ENCODE measurements at places on chromosomes 2 and 18. TPM values are rescaled to one million over a fixed set of nuclear protein-coding genes. Genes with fewer than 3 reads are reported as not detected.

DNA sequence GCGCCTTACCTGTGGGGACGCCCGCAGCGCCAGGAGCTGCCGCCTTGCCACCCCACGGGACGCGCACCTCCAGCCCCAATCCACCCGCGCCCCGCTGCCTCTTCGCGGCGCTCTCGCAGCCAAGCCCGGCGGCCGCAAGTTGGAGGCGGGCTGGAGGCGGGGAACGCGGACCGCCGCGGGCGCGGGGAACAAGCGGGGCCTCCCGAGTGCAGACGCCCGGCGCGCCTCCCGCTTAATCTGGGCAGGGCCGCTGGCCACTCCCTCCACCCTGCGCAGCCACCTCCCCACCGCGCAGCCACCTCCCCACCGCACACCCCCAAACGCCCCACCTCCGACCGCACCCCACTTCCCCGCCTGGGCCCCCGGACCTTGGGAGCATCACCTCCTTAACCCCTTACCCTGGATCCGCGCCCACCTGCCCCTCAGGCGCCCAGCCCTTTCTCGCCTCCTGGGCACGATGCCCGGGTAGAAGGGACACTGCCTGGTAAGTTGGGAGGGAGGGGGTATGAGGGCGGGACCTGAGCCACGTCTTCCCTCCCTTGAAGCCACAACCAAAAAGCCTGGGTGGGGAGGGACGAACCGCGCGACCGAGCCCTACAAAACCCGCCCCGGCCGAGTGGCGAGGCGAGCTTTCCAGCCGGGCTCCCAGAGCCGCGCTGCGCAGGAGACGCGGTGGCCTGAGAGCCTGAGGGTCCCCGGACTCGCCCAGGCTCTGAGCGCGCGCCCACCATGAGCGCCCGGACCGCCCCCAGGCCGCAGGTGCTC, at the start of the genes COL4A3 and COL4A4:
Gene COL4A3 (plus strand): TSS at position 627 of the 765 bp plus-strand sequence. CDS start 103 bp downstream, at position 730.
Gene COL4A4 (minus strand): TSS at position 208 of the 765 bp plus-strand sequence. CDS start 16,722 bp downstream, outside the sequence.
- peak; percentile 61 for DNase-seq

GRCh38 chr18:76374330-76375281, 120.4 kb downstream of the ZNF516 start:
- DNase-seq = no peak

DNA sequence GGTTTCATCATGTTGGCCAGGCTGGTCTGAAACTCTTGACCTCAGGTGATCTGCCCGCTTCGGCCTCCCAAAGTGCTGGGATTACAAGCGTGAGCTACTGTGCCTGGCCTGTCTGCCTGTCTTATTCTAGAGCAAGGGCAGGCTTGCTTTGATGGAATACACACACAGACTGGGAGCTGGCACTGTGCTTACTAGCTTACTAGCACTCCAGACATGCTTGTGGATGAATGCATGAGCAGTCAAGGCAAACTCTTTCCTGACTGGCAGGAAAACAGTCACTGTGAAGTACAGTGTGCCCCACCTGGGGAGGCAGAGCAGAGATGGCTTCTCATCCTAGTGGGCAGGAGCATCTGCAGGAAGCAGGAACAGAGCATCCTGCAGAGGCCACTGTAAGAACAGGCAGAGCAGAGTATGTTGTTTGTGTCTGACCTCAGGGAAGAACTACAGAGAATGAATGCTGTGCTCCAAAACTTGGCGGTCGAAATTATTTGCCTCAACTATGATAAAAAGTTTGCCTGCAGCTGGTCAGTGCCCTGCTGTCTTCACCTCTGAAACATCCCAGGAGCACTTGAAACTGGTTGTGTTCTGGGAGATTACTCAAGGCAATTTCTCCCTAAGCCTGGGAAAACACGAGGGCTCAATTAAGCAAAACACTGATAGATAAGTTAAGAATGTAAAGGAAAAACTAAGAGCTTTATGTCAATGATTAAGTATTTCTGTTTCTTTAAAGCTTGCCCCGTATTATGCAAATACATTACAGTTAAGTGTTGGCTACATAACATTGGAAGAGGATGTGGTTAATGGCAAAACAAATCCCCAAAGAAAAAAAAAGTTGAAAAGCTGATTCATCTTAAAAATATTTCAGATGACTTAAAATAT, 102.4 kb downstream of the VAPA start:
- no peak for DNase-seq

DNA sequence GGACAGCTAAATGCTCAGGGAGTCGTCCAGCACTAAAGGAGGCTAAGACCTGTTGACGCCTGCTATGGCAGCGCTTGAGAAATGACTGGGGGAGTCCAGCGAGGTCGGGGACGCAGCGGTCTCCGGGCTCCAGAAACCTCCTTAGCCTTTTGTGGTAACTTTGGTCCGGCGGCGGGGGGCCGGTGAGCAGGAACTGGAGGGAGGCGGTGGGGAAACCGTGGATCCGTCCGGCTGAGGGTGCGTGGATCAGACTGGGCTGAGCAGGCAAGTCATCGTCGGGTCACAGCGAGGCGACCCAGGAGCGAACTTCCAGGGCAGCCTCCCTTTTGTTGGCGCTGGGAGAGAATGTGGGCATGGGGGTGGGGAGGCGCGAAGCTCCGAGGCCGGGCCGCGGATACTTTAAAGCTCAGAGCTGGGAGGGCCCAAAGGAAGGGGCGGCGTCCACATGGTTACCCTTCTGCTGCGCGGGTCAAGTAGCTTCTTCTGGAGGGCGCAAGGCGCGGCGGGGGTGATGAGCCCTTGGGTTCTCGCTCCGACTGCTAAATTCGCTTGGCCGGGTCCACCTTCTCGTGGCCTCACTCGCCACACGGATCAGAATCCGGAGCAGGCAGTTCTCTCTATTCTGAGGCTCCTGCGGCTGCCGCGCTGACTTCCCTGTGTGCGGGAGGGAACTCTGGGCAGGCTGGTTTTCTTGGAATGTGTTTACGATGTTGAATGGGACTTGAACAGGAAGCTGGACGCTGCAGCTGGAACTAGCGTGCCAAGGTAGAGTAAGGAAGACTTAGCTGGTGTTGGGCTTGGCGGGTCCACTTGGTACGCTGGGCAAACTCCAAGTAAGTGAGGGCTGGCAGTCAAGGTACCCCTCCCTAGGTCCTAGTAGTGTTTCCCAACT, 920 bp downstream of the GULP1 start:
- DNase-seq = peak; percentile 68

DNA sequence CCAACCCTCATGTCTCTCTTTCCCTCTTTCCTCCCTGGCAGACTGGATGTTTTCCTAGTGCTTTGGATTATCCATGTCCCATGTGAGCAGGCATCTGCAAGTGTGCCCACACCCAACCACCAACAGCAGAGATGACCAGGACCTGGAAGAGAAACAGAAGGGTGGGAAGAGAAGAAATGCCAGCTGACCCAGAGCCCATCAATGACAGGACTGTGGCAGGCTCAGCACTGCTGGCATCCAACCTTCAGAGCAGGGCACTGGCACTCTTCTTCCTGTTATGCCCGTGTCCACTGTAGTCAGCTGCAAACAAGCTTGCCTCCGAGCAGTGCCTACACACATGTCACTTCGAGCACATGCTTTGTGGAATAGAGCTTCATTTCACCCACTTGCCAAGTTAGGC, 121.1 kb downstream of the TANC1 start:
- no peak for DNase-seq

DNA sequence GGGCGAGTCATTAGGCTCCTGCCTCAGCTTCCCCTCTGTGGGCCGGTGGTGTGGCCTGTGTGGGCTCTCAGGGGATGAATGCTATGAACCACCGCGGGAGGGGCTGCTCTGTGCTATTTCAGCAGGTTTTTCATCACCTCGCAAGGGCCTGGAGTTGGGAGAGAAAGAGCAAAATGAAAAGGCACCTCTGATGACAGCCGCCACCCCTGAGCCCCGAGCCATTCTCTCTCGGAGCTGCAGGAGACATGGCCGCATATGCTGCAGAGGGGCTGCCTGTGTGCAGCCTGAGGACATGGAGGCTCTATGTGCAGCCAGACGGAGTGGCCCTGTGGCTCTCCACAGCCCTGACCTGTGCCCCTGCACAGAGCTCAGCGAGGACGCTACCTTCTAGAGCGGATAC, 96.2 kb upstream of the CTDP1 start:
- no peak for DNase-seq

GRCh38 chr2:11527001-11527400, 6.8 kb upstream of the GREB1 start:
- DNase-seq = no peak

DNA sequence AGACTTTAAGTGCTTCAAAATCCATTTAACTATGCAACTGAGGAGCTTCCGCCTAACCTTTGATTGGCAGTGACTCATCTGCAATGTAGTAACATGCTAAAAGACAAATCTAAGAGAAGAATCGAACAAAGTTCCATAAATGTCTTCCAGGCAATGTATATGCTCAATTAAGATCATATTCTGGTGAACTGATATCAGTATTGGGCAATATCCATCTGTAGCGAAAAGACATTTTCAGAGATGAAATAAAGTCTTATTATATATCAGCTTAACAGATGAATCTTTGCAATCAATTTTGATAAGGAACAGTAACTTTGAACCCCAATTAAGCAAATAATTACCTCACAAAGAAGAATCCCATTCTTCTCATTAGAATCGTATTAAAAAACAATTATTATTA, 11.6 kb downstream of the ZC3H8 start:
- no peak for DNase-seq

- DNase-seq = no peak
Measured at GRCh38 chr2:10810202-10811161, 2.1 kb downstream of the PDIA6 start.

DNA sequence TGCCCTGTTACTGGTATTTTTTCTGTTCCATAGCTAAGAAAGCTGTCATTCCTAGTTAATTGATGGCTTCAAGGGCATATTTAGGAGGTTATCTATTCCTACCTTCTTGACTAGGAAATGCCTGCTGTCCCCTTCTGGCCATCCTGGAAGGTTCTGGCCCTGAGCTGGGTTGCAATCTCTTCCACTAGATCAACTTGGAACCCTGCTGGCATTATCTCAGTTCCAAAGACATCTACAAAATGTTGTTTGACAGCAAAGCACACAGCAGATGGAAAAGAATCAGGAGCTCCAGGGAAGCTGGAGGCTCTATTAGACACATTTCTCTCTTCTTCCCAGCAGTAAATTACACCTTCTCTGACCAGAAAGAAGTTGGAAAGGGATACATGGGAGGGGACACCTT, 192.1 kb downstream of the ARHGAP28 start:
- DNase-seq = no peak

- no peak for DNase-seq
Measured at GRCh38 chr18:49904871-49905555, 91.7 kb upstream of the ACAA2 start.

DNA sequence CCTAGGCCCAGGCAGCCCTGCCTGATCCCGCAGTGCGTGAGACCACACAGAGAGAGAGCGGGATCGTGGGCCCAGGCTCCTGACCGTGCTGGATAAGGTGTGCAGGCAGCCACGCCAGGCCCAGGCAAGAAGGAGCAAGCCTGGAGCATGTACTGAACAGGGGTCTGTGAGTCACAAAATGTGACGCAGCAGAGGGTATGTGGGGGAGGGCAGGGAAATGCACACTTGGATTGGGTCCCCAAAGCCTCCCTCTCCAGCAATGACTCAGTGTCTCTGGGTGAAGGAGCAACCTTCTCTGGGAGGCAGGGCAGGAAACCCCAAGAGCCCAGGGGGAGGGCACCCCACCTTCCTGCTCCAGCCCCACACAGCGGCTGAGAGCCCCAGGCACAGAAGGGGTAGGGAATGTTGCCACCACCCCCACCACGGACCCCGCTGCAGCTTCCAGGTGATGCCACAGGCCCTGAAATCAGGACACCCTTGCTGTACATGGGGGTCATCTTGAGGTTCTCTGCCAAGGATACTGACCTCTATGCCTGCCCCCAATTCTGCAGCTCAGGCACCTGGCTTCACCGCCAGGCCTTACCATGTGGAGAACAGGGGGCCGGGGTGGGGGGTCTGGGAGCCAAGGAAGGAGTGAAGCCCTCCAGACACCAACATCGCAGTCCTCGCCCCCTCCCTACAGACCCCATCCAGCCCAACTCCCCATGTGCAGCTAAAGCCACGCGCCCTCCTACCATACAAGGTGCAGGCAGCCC, 1.3 kb upstream of the GPC1 start:
- DNase-seq = peak; percentile 92

- peak; percentile 25 for DNase-seq
Measured at GRCh38 chr18:79864006-79864725, 66.4 kb downstream of the KCNG2 start.

DNA sequence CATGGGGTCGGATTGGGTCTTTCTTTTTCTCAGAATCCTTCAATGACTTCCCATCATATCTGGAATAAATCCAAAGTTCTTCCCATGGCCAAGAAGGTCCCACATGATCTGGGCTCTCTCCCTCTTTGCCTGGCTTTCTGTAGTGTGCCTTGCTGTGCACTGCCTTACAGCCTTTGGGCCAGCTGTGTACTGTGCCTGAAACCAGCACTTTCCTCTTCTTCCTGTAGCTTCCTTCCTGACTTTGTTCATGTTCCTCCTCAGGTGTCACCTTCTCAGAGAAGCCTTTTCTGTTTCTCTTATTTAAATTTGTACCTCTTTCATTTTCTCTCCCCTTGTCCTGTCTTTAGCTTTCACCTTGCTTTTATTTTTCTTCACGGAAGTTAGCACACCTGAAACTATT, 4.3 kb upstream of the CDCA7 start:
- DNase-seq = no peak

DNA sequence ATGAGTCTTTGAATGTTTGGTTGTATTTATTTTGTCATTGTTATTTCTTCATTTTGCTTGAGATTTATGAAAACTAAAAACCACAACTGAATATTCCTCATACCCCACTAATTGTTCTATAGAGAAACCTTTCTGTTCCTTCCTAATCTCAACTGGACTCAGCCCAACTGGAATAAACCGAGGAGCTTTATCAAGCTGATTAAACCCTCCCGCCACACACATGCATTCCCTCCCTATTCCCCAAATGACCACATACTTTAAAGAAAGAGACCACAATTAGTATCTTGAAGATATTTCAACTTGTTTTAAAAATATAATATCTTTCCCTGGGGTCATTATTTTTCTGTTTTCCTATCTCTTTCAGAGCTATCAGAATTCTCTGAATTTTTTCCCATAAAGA, 107.5 kb downstream of the OSR1 start:
- DNase-seq = no peak

Gene MRPL19
- 52.9 TPM for total RNA-seq

Gene FKBP1B
- 4.1 TPM for total RNA-seq

Gene PDE11A
- total RNA-seq = 2.2 TPM

Gene LIMS4
- 1.6 TPM for total RNA-seq

Gene IMMT
- 91.6 TPM for total RNA-seq

Gene UGT1A5
- 21.3 TPM for total RNA-seq

Gene LYPD6B
- 76.0 TPM for total RNA-seq

Gene CD8A
- 10.9 TPM for total RNA-seq

Gene CYRIA
- 17.4 TPM for total RNA-seq

All from ureter (tissue), 1 donor.